NCI-H187 treated with DMSO at 0.1 percent for 48 hours (cell line): ENCODE measurements at places on chromosomes 2 and 18.

DNA sequence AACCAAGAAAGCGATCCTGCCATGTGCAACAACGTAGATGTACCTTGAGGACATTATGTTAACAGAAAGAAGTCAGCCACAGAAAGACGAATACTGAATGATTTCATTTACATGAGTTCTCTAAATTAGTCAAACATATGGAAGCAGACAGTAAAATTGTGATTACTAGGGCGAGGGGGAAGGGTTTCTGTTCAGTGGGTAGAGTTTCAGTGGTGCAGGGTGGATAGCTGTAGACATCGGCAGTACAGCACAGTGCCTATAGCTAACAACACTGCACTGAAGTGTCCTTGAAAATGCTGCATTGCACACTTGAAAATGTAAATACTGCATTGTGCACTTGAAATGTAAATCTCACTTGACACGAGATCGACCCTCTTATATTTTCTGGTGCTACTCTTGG, 275.3 kb downstream of the GALR1 start:
- DNase-seq: peak; percentile 44

GRCh38 chr2:229127471-229127870, 143.6 kb downstream of the PID1 start:
- DNase-seq: no peak

GRCh38 chr2:155766342-155767115, 566.0 kb downstream of the NR4A2 start:
- DNase-seq: no peak

DNA sequence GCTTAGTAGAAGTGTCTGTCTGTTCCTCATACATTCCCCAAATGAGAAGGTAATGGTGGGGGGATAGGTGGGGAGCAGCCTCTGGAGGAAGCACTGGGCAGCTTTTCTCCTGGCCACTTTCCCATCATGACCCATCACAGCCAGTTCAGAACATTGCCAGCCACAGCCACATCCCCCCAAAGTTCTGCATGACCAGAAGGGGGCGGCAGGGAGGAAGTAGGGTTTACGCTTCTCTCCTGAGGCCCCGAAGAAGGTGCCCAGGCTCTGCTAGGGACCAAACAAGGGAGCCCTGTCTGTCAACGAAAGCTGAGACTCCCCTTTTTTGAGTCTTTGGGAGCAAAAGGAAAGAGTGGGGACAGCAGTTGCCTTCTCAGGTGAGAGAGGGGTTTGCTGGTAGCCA, 7.7 kb downstream of the IGFBP5 start:
- DNase-seq: no peak
